ENCODE measurements at places on chromosomes 11 and 22. TPM values are rescaled to one million over a fixed set of nuclear protein-coding genes. Genes with fewer than 3 reads are reported as not detected.

SNX32 gene
- 1.2 TPM for total RNA-seq

NELL1 gene
- total RNA-seq, result not detected

ADAMTS15 gene
- total RNA-seq, result 13.3 TPM

ZNF215 gene
- total RNA-seq, result 3.9 TPM

PPP1CA gene
- total RNA-seq, result 131 TPM

RFPL1 gene
- not detected for total RNA-seq

ARL14EP gene
- 51.6 TPM for total RNA-seq

CREBZF gene
- 41.4 TPM for total RNA-seq
